ENCODE measurements at places on chromosomes 6 and 20. TPM values are rescaled to one million over a fixed set of nuclear protein-coding genes. Genes with fewer than 3 reads are reported as not detected.

The AVP gene
- total RNA-seq, result not detected

The KCNB1 gene
- under 0.01 TPM for total RNA-seq

The TTLL9 gene
- total RNA-seq, result not detected

The PRICKLE4 gene
- 1.3 TPM for total RNA-seq

The OLIG3 gene
- not detected for total RNA-seq
